ENCODE measurements at places on chromosomes 5 and 9.

- no peak for DNase-seq
These were observed 39.5 kb downstream of the CD180 start for GRCh38 chr5:67156976-67157583.

GRCh38 chr5:55037890-55038289 lies 13.8 kb downstream of the GZMK start:
- no peak for DNase-seq

DNA sequence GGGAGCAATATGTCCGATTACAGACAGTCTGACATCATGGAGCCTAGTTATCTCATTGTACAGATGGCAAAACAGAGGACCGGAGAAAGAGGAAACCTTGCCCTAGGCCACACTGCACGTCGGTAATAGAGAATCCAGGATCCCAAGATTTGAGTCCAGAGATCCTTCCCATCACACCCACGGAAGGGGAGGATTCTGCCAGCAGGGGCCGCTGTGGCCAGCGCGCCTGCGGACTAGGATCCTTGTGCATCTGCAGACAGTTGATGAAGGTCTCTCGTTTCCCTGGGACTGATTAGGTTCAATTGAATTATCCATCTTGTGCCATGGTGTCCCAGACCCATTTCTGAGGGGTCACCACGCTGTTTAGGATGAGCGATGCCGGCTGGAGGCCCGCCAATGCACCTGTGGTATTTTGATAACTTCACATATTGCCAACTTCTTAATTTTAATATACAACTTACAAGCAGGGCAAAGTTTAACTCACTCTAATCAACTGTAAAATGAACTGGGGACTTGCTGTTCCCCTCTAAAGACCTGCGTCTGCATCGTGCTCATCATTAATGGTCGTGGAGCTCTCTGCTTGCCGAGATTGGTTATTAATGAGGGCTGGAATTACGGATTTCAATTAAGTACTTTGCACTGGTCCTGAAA lies 592.7 kb upstream of the BRINP1 start:
- DNase-seq, result no peak

DNA sequence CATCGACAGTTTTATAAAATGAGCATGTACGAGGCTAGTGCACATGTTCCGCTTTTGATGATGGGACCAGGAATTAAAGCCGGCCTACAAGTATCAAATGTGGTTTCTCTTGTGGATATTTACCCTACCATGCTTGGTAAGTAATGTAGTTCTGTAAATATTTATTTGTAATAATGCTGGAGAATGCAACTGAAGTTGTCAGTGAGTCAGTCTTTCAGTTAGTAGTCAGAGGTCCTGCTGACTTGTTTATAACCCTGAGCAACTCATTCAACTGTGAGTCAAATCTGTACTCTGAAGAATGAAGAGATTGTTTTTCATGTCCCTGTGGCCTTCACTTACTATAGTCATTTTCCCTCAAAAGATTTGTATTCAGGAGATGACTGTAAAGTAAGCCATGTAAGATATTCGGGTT lies 28.4 kb upstream of the GPR150 start:
- DNase-seq, result no peak

DNA sequence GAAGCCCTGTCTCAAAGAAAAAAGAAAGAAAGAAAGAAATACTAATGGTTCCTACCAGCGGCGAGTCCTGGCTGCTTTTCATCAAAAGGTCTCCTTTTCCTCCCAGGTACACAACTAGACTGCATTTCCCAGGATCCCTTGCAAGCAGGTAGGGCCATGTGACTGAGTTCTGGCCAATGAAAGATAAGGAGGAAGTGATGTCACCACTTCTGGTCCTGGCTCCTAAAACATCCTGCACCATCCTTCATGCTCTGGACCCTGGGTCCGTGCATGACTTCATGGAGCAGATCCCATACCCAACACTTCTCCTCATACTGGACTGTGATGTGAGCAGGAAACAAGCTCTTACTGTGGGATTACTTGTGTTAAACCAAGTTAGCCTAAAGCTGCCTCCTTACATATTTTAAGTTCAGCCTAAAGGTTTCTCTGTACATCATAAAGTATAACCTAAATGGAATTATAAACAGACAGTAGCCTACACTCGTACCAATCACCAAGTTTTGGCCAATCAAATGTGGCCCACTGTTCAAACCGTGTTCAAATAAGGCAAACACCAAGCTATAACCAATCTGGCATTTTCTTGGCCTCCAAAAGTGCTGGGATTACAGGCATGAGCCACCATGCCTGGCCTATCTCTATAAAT lies 30.2 kb upstream of the FUBP3 start:
- DNase-seq, result no peak

- DNase-seq, result no peak
These were observed 128.0 kb downstream of the FANCC start for GRCh38 chr9:95189251-95190098.

DNA sequence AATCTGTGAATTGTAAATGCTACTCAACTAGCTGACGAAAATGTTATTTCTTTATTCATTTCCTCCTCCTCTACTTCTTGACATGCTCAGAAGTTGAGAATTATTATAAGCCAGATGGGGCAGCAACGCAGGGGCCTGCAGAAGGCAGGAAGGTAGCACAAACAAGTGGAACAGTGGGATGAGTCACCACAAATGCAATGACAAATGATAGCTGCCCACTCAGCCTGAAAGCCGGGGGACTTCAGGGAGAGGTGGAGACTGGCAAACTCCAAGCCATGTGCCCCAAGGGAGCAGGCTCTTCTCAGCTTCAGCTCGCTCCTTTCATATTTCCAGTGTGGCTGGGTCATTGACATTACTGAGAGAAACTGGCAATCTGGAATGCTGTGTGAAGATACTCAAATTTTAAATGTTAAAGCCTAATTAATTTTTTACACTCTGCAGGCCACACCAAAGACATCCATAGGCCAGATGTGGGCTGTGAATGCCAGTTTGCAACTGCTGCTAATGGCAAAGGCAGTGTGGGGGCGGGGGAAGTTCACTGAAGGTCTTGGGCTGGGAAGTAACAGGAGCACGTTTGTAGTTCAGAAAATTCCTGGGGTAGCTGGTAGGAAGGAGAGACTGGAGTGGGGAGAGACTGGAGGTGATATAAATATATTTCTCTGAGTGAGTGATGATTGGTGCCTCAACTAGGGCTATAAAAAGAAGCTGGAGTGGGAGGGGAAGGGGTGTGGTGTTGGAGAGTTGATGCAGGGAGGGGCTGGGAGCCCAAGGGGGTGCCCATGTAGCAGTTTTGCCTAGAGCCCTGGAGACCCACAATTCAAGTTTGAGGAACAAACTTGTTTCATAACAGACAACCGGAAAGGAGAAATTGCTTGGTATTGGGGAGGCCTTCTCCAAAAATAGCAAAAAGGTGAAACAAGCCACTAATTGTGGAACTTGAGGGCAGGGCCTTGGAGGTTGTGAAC lies 20.8 kb upstream of the ADRB2 start:
- DNase-seq, result no peak

- DNase-seq, result no peak
These were observed 44.8 kb downstream of the PJA2 start for GRCh38 chr5:109364977-109365376.

DNA sequence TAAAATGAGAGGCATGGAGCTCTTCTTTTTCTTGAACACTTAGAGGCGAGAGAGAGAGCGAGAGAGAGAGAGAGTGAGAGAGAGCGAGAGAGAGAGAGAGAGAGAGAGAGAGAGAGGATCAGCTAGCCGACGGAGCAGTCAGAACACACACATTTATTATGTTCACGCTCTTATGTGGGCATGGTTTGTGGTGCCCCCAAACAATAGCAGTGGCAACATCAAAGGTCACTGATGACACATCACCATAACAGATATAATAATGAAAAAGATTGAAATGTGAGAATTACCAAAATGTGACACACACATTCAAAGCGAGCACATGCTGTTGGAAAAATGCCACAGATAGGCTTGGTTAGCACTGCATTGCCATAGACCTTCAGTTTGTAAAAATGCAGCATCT lies 116.1 kb downstream of the KDM4C start:
- no peak for DNase-seq

DNA sequence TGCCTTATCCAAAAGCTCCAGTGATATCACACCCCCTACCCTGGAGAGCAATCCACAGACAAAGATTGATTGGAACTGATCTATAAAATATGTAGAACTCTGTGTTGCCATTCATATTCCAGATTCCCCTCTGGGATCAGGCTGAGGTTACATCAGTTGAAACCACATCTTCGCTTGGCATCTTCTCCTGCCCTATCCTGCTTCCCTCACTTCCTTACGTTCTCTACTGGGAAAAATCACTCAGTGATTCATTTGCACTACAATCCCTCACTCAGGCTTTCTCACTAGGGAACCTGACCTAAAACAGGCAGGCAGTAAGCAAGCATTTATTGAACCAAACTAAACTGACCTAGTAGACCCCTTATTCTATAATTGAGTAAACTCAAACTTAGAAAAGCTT lies 111.7 kb downstream of the ESM1 start:
- DNase-seq, result no peak

- no peak for DNase-seq
These were observed at the start of gene FER for GRCh38 chr5:108747774-108748400. Gene FER, plus strand, starts transcription at chr5:108747897. Its CDS starts 50,286 bp downstream, at chr5:108798183.

GRCh38 chr5:127941646-127942045 lies 141.9 kb upstream of the SLC12A2 start:
- peak; percentile 40 for DNase-seq

GRCh38 chr5:180135128-180135955 lies 63.8 kb upstream of the RNF130 start:
- DNase-seq, result no peak

DNA sequence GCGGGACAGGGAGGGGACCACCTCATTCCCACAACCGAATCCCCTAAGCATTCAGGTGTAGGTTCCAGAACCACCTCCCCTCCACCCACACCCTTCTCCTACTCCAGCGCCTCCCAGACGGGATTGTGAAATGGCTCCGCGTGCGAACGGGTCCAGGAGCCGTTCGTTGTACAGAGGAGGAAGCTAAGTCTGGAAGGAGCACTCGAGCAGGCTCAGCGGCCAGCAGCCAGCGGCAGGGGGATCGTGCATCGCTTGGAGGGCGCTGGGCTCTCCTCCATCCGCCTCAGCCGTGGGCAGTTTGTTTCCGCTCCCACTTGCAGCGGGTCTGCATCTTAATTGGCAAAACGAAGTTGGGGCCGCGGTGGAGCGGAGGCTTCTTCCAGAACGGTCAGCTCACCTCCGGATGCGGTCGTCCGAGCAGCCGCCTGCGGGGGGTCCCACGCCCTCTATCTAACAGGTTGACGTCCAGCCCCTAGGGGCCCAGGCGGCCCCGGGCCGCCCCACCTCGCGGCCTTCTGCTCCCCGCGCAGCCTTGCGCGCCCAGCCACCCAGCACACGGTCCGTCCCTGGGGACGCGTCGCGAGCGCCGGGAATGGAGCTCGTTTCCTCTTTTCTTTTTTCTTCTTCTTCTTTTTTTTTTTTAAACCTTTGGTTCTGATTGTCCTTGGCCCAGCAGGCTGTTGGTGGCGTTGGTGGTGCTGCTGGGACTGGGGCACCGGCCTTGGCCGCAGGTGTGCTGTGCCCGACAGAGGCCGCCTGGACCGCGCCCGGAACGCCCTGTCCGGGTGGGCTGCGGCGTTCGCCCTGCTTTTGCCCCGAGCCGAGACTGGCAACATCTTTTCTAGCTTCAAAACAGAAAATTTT lies 3.9 kb upstream of the BARX1 start:
- no peak for DNase-seq

- no peak for DNase-seq
These were observed 274.4 kb upstream of the SEMA6A start for GRCh38 chr5:116848954-116849581.

GRCh38 chr9:35813434-35814105 lies 1.3 kb downstream of the HINT2 start:
- DNase-seq, result no peak

DNA sequence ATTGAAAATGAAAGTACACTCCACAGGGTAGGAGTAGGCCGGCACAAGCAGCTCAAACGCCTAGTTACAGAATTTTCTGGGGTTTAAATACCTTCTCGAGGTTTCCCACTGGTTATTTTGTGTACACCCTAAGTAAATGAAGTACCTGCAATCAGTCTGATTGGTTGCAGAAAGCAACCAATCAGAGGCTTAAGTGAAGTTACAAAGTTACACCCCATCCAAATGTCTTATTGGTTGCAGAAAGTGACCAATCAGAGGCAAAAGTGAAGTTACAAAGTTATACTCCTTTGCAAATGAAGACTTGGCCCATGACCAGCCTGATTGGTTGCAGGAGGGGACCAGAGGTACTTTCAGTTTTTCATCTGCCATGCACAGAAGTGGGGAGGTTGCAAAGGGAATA lies 33.2 kb upstream of the ERAP2 start:
- DNase-seq, result no peak

DNA sequence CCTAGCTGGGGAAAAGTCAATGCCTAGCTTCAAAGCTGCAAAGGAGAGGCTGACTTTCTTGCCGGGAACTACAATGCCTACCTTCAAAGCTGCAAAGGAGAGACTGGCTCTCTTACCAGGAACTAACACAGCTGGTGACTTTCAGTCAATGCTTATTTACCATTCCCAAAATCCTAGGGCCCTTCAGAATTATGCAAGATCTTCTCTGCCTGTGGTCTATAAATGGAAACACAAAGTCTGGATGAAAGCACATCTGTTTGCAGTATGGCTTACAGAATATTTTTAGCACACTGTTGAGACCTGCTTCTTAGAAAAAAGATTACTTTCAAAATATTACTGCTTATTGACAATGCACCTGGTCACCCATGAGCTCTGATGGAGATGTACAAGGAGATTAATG lies 259.4 kb downstream of the PLK2 start:
- DNase-seq, result no peak

DNA sequence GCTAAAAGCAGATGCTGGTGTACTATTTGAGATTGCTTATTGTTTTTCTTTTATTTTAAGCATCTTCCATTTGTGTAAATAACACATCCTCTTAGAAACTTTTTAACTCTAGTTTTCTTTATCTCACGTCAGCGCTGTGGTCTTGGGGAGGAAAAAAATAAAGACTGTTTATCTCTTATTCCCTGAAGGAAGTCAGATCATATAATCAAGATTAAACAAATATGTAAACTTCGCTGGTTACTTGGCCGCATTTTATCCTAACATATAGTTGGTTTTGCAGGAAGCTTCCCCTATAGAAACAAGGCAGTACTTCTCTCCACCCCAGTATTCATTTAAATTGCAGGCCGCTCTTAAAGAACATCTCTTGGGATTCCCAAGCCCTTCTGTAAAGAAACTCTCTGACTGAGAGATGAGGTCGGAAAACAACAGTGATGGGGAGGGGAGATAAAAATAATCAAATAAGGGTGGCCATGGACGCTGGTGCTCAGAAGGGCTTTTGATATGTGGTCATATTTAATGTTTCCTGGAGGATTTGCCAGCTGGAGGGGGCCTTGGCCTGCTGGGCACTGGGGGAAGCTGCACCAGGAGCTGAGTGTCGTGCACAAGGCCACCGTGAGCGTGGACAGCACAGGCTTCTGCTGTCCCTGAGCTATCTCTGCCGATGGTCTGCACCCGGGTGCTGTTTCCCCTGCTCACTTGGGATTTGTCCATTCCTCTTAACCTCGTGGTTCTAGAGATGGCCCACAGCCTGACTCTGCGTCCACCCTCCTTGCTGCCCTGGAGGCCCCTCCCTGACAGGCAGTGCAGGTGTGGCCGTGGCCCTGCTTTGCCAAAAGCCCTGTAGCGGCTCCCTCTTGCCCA lies 23.8 kb downstream of the NEURL1B start:
- no peak for DNase-seq

GRCh38 chr9:37531699-37532098 lies 44.5 kb downstream of the FBXO10 start:
- DNase-seq, result no peak

GRCh38 chr9:6641961-6642360 lies 3.6 kb downstream of the GLDC start:
- DNase-seq, result no peak
